GM04504 (cell line): ENCODE measurements at places on chromosomes 5 and 9.

- peak; percentile 28 for DNase-seq
Measured at GRCh38 chr5:133075572-133076536, 24.0 kb downstream of the HSPA4 start.

GRCh38 chr5:77981820-77982219 is 205.7 kb upstream of the TBCA start:
- DNase-seq = no peak

- DNase-seq = peak; percentile 12
Measured at GRCh38 chr5:104344809-104345208, 782.2 kb upstream of the NUDT12 start.

DNA sequence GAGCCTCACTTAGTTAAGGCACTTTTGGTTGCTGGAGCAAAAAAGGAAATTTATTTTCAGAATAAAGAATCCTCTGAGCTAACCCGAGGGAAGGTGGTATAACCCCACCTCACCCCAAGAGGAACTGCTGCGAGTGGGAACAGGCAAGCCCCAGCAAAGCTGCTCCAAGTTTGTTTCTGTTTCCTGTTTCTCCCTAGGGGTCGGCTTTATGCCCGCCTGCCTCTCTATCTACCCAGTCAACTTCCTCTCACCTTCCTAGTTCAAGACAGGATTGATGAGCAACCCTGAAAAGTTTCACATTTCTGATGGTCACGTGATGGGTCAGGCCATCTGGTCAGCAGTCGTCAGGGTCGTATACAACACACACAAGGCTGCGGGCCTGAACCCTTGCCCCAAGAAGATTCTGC is 31.1 kb downstream of the TRIO start:
- DNase-seq = no peak

GRCh38 chr5:67196537-67197059 is at the start of gene CD180:
Gene CD180 (minus strand): TSS chr5:67196799. CDS start chr5:67196641, 158 bp downstream.
- DNase-seq = no peak

GRCh38 chr9:136297016-136297691 is 6.7 kb downstream of the CCDC187 start:
- DNase-seq = no peak

- DNase-seq = no peak
Measured at GRCh38 chr9:21989440-21990189, 4.6 kb downstream of the CDKN2A start.

- DNase-seq = no peak
Measured at GRCh38 chr5:88691945-88692868, 190.8 kb downstream of the MEF2C start.

DNA sequence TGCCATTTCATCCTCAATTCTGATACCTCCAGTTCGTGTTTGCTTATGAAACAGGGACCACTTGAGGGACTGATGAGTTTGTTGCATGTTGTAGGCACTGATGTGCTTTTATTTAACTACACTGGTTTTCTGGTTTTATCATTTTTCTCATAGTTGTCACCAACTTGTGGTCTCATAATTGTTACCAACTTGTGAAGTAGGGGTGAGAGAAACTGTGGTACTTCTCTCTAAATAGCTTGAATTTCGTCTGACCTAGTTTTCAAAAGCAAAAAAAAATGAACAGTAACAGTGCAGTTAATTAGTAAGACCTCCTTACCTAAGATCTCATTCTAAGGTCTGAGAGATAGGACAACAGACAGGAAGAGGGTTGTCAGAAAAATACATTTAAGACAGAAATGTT is 78.0 kb downstream of the ANXA2R start:
- DNase-seq = no peak

- peak; percentile 72 for DNase-seq
Measured at GRCh38 chr9:21060919-21061561, 16.7 kb downstream of the IFNB1 start.

DNA sequence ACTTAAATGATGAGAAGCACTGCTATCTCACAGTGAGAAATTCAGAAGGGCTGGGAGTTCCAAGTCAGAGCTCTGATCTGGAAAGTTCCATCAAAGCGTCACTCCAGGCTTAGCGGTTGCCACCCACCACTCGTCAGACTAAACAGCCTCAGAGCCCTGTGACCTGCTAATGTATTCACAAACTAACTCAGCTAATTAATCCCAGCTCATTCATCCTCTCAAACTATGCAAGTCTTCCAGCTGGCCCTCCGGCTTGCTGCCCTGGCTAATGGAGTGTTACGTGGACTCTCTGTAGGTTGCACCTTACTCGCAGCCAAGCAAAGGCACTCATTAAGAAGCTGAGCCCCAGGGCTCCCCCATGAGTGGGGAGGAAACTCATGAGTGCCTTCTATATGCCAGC is 82.2 kb upstream of the GABRP start:
- no peak for DNase-seq

GRCh38 chr5:113437111-113437510 is 2.3 kb upstream of the TSSK1B start:
- no peak for DNase-seq

- no peak for DNase-seq
Measured at GRCh38 chr5:145682197-145682899, 152.8 kb downstream of the PRELID2 start.

DNA sequence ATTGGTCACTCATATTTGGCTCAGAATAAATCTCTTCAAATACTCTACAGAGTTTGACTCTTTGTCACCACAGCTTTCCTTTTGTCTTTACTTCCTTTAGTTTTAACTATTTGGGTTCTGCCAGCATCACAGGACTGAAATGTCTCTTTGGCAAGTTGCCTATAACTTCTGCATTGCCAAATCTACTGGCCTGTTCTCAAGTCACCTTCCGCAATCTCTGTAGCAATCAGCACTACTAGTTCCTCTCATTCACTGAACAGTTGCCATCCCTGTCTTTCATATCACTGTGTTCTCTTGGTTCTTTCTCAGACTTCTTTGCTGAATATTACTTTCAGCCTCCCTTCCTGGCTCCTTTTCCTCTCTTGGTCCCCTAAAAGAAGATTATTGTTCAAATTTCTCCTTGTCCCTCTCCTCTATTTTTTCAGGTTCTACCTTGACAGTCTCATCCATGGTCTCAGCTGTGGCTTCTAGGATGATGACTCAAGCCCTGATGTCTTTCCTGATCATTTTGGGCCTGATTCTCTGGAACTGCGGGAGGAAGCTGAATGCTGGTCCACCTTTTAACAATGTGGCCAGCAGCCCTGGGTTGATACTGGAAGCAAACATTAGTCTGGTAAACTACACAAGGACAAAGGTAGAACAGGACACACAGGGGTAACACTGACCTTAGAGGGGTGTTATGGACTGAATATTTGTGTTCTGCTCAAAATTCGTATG is 44.0 kb upstream of the LIFR start:
- no peak for DNase-seq

DNA sequence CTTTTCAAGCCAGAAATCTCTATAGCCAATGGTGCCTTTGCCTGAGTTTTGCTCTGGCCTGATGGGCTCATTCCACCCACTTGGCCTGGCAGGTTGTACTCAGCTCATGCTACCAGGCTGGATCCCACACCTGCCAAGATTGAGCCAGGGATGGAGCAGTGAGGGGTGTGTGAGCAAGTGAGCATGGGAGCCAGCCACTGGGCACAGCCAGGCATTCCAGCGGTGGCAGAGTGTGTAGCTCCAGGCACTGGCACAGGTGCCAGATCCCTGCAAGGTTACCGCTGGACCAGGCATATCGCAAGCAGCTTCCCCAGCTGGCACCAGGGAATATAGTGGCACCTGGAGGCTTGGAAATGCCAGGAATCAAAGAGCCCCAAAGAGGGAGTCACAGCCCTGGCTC is 2395.6 kb upstream of the C9orf72 start:
- DNase-seq = no peak

DNA sequence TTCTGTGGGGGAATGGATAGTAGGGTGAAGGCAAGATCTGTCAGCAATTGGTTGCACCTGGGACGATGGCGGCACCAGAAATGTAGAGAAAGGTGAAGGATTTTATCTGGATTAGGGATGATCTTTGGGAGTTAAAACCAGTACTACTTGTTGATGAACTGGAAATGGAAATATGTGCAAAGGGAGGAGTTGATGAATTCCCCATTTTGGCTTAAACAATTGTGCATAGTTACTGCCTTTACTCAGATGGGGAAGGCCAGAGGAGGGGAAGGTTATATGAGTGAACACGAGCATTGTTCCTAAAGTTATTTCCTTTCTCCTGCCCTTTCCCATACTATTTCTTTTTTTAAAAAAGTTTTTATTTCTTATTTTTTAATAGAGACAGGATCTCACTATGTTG is 19.1 kb downstream of the NNT start:
- no peak for DNase-seq

DNA sequence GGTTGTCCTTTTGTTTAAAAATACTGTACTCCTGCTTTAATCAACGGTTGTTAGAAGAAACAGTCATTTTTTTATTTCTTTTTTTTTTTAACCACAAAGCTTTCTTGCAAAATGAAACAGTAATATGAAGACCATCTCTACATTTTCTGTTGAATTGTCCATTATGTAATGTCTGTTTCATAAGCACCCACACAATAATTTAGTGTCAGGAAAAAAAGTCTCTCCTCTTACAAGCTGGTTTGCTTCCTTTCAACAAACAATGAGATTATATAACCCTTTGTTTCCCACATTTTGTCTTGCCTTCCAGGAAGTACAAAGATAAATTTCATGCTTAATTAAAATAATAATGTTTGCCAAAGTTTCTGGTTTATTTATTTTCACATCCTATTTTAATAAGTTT is 16.7 kb downstream of the CTNNAL1 start:
- DNase-seq = no peak

GRCh38 chr9:127330501-127330900 is 65.9 kb downstream of the GARNL3 start:
- no peak for DNase-seq

GRCh38 chr5:153157156-153157555 is 333.3 kb upstream of the GRIA1 start:
- peak; percentile 3 for DNase-seq
